ENCODE measurements at places on chromosomes 5 and 9.
A peak's percentile ranks its signal among the peaks of the same experiment; 100 is the strongest.

DNA sequence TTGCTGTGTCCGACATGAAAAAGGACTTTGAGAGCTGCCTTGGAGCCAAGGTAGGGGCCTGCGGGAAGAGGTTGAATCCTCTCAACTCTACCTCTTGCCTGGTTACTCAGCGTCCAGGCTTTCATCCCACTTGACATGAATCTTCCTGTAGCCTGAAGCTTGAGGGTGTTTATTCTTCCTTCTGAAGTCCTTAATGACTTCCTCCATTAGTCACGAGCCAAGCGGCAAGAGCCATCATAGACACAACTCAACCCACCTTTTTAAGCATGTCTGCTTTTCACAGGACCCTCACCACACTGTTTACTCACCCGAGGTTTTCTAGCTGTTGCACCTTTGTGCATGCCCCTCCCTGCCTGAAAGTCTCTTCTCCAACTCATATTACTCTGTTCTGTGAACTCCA, 40.2 kb downstream of the ACO1 start:
- no peak for DNase-seq

- no peak for DNase-seq
Measured at GRCh38 chr5:159497221-159497620, 166.9 kb upstream of the IL12B start.

DNA sequence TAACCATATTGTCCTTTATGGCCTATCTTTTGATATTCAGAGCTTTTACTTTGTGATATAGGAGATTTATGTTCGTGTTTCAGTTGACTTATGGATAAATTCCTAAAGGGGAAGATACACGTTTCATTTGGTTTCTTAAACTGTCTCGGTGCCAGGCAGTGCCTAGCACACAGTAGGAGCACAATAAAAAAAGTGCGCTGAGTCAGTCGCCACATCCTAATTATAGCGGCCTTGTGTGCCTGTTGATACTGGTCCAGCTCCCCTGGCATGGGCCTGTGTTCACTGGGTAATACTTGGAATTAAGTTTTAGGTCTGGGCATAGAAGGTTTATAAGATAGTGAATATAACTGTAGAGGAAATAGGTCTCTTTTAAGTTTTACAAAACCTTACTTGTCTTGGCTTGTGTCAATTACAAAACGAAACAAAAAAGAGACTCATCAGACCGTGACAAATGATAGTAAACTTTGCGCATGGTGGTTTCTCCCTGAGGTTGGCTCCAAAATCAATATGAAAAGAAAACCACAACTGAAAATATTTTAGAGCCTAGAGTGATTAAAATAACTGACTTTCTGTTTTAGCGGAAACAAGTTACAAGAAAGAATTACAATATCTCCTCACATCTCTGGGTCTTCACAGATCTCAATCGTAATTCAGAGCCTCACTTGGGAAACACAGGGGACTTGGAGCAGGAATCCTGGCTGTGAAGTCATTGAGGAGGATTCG, 84.8 kb downstream of the MVB12B start:
- peak; percentile 50 for DNase-seq

- DNase-seq: peak; percentile 3
Measured at GRCh38 chr5:337563-338130, 16.1 kb downstream of the AHRR start.

- no peak for DNase-seq
Measured at GRCh38 chr5:123124859-123125595, 36.0 kb downstream of the PRDM6 start.

GRCh38 chr5:86917117-86917579, 299.4 kb downstream of the COX7C start:
- peak; percentile 34 for DNase-seq

GRCh38 chr5:77024490-77024889, 5.7 kb upstream of the AGGF1 start:
- peak; percentile 23 for DNase-seq

GRCh38 chr5:168348084-168348414, 56.6 kb downstream of the WWC1 start:
- DNase-seq: no peak

All from OCI-M1 (cell line).